ENCODE measurements at places on chromosomes 6 and 20. TPM values are rescaled to one million over a fixed set of nuclear protein-coding genes. Genes with fewer than 3 reads are reported as not detected.

DNA sequence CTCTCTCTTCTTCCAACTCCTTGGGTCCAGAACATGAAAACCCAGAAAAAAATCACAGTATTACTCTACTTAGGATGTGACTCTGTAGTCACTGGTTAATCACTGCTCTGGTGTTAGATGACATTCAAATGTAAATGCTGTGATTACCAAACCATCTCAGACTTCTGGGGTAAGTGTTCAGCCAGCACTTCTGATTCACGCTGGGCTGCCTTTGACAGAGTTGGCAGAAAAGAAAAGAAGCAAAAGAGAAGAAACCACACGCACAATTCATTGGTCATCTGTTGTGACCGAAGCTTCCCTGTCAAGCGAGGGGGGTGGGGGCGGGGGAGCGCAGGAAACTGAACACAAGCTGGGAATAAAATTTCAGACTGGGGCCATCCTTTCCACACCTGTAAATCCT lies 82.7 kb downstream of the PSMG4 start:
- peak; percentile 74 for DNase-seq

Gene POLH
- 18.0 TPM for polyA plus RNA-seq

GRCh38 chr6:112743323-112743722 lies 396.2 kb downstream of the RFPL4B start:
- peak; percentile 43 for DNase-seq

DNA sequence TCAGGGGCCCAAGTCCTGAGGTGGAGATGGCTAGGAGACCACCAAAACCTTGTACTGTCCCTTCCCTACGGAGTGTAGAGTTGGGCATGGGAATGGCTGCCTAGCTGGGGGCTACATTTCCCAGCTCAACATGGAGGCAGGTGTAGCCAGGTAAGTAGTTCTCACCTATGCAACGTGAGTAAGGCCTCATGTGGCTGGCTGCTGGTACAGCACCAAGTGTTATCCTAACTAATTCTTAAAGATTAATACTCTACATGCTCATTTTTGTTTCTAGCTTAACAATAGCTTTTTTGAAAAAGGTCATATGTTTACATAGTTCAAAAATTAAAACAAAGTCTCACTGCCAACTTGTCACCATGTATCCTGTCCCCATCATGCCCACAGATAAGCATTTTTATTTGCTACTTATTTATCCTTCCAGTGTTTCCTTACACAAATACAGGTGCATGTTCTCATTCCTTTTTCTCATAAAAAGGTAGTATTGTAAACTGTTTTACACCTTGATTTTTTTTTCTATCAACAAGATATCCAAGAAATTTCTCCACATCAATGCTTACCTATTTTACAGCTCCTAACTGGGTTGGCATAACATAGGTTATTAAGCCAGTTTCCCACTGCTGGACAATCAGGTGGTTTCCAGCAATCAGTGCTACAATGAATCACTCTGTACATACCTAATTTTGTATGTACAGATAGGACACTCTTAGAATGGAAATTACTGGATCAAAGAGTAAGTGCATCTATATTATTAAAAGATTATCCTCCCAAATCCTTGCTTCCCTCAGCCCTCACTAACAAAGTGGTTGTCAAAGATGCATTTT lies 25.5 kb downstream of the ABHD12 start:
- DNase-seq = no peak

GRCh38 chr6:137808836-137809315 lies 58.2 kb upstream of the TNFAIP3 start:
- no peak for DNase-seq

GRCh38 chr6:169163411-169163901 lies 90.2 kb downstream of the THBS2 start:
- DNase-seq = no peak

GRCh38 chr6:103893141-103893581 lies 966.6 kb downstream of the HACE1 start:
- no peak for DNase-seq
